RKO (cell line): ENCODE measurements at places on chromosomes 5 and 9.
A peak's percentile ranks its signal among the peaks of the same experiment; 100 is the strongest.

DNA sequence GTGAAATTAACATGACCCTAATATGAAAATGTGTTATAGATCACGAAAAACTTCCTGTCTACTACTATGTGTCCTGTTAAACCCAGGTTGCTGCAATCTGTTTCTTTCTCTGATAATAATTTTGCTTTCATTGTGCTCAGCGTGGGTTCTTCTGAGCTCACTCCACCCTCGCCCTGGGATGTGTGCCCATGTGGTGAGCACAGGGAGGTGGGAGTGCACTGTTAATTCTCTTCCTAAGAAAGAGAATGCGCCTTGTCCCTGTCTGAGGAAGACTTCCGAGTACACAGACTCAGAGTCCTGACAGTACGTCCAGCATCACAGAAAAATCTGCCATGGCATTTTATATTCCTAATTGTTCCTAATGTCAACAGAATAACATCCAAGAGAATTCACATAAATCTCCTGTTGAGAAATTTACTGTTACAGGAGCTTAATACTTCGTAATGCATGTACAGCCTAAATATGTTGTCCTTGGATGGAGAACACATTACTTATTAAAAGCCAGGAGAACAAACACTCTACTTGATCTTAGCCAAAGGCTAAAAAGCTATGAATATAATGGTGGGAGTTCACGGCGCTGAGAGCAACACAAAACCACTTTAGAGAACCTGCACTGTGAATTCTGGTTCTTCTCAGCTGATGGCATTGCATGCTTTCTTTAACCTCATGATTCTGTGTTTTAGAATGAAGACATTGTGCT lies 102.6 kb downstream of the PDE4D start:
- DNase-seq = no peak

- no peak for DNase-seq
Observed at GRCh38 chr9:131937451-131937850, 142.2 kb downstream of the MED27 start.

DNA sequence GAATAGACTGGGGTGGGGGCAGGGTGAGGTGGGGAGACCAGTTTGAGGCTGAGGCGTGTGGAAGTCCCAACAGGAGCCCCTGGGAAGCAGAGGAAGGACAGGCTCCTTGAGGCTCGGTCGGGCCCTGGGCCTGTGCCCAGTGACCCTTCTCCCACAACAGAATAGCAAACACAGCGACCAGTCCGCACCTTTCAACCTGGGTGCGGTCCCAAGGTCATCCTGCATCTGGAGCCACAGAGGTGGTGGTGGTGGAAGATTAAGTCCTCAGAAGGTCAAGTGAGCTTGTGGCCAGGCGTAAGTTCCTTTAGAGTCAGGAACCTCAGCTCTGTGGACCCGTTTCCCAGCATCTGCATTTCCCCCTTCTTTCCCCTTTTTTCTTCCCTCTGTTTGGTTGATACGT lies 26.0 kb upstream of the ARAP3 start:
- DNase-seq = no peak

DNA sequence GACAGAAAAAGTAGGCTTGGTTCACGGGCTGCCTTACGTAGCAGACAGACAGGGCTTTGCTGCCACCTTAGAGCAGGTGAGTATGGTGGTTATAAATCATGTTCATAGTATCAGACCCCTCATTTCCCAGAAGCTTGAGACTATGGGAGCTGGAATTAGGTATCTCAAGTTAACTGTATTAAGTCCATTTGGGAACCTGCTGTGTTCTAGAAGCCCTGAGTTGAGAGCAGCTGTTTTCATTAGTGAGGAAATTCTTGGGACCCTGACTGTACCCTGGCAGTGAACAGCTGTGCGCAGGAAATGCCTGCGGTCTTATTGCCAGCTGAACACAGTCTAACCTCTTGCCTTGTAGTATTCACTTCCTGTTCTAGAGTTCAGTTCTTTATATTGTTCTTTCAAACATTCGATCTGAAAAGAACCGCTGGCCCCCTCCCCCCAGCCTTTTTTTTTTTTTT lies 29.8 kb downstream of the UGCG start:
- DNase-seq = no peak

GRCh38 chr5:132692632-132692967 lies 18.8 kb downstream of the IL4 start:
- DNase-seq = peak; percentile 16
